T follicular helper cell (primary cell): ENCODE measurements at places on chromosomes 7 and 10.

DNA sequence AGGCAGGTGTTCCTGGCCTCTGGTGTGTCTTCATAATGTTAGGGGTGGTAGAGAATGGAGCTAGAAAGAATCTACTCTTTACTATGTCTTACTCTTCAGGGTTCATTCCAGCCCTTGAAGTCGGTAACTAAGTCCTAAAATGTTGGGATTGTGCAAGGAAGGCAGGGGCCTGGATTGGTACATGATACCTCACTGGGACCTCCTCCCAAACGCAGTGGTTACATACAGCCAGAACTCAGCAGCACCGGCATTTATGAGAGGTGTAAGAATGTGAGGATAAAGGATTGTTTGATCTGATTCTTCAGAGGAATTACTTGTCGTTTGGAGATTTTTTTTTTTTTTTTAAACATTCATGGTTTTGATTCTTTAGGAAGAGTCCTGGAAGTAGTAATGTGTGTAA is 6.9 kb downstream of the COMTD1 start:
- no peak for DNase-seq

DNA sequence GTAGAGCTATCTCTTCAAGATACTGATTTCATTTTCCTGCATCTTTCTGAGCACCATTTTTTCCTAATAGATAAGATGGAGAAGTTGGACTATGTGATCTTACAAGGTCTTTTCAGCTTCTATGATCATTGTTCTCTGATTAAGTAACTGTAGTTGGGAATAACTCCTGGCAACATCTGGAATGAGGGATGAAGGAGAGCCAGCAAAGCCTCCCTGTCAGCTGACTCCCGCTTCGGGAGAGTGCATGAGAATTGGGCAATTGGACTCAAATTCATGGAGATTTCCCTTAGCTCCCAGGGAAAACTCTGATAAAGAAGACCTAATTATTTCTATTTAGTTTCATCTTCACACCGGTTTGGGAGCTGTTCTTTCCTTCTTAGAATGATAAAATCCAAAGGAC is 146.1 kb downstream of the CCDC71L start:
- DNase-seq = no peak

GRCh38 chr10:80429521-80429973 is 21.2 kb downstream of the PRXL2A start:
- DNase-seq = no peak

GRCh38 chr10:97333351-97333600 is 1.3 kb downstream of the FRAT2 start:
- DNase-seq = no peak

DNA sequence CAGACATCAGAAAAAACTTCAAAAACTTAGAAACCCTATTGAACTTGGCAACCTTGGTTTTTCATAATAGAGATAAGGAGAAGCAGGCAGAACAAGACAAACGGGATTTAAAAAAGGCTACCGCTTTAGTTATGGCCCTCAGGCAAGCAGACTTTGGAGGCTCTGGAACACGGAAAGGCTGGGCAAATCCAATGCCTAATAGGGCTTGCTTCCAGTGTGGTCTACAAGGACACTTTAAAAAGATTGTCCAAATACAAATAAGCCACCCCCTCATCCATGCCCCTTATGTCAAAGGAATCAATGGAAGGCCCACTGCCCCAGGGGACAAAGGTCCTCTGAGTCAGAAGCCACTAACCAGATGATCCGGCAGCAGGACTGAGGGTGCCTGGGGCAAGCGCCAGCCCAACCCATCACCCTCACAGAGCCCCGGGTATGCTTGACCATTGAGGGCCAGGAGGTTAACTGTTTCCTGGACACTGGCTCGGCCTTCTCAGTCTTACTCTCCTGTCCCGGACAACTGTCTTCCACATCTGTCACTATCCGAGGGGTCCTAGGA is 115.3 kb downstream of the NRCAM start:
- no peak for DNase-seq

GRCh38 chr7:96100737-96101136 is 221.2 kb downstream of the SLC25A13 start:
- DNase-seq = no peak

DNA sequence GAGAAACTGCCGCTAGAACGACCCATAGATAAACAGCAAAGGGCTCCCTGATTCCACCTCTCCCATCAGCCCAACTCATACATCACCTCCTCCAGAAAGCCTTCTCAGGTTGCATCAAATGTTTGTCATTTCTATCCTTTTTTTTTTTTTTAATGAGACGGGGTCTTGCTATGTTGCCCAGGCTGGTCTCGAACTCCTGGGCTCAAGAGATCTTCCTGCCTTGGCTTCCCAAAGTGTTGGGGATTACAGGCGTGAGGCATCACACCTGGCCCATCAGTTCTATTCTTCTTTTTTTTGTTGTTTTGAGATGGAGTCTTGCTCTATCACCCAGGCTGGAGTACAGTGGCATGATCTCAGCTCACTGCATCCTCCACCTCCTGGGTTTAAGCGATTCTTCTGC is 7.0 kb downstream of the SPACDR start:
- DNase-seq = no peak

DNA sequence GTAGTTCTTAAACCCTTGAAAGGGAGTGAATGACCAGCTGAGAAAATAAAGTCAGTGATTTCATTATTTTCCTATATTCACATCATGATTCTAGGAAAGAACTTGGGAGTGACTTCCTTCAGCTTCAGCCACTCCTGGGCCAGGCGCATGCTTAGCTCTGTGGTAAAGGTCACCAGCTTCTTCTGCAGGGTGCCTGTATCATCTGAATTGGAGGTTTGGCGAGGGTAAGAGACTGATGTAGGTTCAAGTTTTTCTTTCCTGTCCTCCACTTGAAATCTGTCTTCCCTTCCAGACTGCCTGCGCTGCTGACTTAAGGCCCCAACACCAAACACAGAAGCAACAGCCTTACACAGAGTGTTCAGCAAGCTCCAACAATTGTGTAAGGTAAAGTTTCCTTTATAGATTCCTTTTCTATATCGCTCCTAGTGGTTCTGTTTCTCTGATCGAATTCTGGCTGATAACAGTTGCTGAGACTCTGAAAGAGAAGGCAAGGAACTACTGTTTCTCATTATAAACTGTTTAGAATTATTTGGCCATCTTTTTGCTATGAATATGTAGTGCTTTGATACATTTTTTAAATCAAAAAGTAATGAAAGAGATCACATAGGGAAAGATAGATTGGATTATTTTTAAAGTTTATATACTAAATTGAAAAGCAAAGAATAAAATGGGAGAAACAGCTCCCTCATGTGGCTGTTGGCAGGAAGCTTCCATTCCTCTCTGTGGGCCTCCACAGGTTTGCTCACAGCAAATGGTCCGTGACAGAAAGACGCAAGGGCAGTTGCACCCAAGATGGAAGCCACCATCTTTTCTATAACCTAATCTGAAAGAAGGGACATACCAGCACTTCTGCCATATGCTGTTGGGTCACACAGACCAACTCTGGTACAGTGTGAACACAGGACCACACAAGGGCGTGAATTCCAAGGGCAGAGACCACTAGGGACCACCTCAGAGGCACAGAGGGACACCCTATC is 14.0 kb downstream of the GATAD1 start:
- DNase-seq = no peak

DNA sequence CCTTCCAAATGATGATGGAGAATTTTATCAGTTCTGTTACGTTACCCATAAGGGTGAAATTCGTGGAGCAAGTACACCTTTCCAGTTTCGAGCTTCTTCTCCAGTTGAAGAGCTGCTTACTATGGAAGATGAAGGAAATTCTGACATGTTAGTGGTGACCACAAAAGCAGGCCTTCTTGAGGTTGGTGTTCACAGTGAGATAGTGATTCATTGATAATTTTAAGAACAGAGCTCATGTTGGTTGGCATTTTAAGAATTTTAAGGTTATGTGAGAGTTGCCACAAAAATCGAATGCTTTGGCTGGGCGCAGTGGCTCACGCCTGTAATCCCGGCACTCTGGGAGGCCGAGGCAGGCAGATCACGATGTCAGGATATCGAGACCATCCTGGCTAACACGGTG is 25.9 kb downstream of the TAX1BP1 start:
- no peak for DNase-seq

GRCh38 chr7:111986601-111987000 is 219.6 kb downstream of the DOCK4 start:
- no peak for DNase-seq

DNA sequence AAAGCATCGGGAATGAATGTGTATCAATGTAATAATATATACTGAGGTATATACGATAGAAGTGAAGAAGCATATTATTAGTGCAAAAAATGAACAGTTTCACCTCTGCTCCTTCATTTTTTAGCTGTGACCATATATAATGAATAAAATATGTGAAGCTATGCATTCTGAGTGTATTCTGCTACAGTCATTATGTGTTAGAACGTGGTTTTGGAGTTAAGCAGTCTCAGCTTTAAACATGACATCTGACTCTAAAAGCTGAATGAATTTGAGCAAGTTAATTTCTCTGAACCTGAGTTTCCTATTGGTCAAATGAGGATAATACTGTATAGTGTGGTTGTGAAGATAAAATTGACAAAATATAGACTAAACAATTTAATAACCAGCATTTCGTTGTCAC is 358.1 kb downstream of the SUGCT start:
- DNase-seq = no peak

DNA sequence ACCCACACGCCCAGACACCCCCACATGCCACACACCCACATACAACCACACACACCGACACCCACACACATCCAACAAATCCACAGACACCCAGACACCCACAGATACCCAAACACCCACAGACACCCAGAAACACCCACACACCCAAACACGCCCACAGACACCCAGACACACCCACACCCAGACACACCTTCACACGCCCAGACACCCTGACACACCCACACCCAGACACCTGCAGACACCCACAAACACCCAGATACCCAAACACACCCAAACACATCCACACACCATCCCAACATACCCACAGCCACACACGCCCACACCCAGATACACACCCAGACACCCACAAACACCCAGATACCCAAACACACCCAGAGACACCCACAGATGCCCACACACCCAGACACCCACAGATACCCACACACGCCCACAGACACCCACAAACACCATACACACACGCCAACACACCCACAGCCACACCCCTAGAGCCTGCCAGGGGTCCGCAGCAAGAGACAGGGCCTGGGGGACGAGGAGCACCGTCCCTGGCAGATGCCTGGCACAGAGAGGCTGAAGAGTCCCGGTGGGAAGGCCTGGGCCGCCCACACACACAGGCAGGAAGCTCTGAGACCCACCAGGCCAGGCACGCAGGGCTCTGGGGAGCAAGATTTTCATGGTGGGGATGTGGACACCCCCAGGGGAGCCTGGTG is 28.5 kb downstream of the CYP2W1 start:
- DNase-seq = no peak

GRCh38 chr7:20438694-20439376 is 108.1 kb downstream of the ITGB8 start:
- no peak for DNase-seq

GRCh38 chr7:101200862-101201599 is at the start of gene MOGAT3:
Gene MOGAT3 (minus strand): TSS chr7:101201036. CDS start chr7:101200854, 182 bp downstream.
- no peak for DNase-seq
